ENCODE measurements at places on chromosomes 7 and 10.

- DNase-seq = no peak
Observed at GRCh38 chr7:73308074-73308664, 457 bp downstream of the NSUN5 start.

DNA sequence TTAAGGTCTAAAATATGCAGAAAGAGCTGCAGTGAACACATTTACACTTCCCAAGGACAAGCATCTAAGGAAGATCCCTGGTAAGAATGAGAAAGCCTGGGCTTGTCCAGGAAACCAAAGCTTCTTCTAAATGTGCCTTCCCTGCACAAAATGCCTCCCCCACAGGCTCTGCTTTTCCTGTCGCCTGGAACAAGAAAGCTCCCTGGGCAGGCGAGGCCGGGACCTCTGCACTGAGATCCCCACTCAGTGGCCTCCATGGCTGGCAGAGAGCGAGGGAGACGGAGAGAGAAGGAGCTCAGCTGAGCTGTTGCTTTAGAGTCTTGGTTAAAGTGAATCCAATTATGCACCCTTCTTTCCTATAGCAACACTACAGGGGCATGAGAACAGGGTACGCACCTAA lies 75.6 kb downstream of the AMZ1 start:
- no peak for DNase-seq

DNA sequence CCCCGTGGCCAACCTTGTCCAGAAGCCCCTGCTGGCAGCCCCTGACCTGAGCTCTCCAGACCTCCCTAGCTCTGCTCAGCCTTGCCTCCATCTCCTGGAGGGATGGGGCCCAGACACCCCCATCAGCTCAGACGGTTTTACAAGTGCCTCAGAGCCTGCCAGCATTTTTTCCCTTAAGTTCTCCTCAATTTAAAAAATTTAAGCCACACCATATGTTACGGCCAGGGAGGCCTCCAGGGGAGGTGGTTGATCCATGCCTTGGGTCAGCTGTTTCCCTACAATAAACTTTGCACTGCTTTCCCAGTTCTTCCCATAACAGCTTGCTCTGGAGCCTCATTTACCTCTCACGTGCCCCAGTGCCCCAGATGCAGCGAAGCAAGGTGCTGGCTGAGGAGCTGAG lies 143.5 kb downstream of the RGS10 start:
- DNase-seq = no peak

GRCh38 chr10:52314822-52315552 lies 906 bp downstream of the DKK1 start:
- DNase-seq = no peak

- no peak for DNase-seq
Observed at GRCh38 chr7:148954766-148955165, 70.7 kb upstream of the EZH2 start.

GRCh38 chr10:6423413-6424170 lies 156.5 kb downstream of the PRKCQ start:
- DNase-seq = no peak

GRCh38 chr7:5420881-5421713 lies 2.5 kb downstream of the TNRC18 start:
- DNase-seq = no peak

DNA sequence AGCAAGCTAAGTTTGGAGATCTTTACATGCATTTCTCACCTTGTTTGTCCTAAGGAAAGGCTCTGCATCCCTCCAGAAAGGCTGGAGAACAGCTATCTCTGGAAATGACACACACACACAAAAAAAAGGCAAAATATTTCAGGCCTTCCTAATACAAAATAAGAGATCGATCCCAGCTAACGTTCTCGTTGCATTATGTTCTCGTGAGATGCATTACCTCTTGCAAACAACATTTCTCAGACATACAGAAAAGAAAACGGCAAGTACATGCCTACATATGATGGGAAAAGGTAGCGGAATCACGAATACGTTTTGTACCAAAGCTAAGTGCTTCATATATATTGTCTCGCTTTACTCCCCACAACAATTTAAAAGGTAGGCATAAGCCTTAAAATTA lies 488 bp downstream of the MTERF1 start:
- DNase-seq = no peak
